ENCODE measurements at places on chromosomes 16 and 17. TPM values are rescaled to one million over a fixed set of nuclear protein-coding genes. Genes with fewer than 3 reads are reported as not detected.

CIBAR2 gene
- 1.2 TPM for total RNA-seq

NACA2 gene
- total RNA-seq: 0.28 TPM

TBC1D26 gene
- total RNA-seq: not detected

RNF167 gene
- 125 TPM for total RNA-seq

GRCh38 chr16:80065541-80065940 is 465.0 kb upstream of the MAF start:
- no peaks in the 10 kb centered on the region for H3K36me3 ChIP-seq
- H3K27me3 ChIP-seq: no peaks in the 10 kb centered on the region
- DNase-seq: no peak
- H3K4me1 ChIP-seq: no peaks in the 10 kb centered on the region
- H3K27ac ChIP-seq: no peak overlapping the region

DNA sequence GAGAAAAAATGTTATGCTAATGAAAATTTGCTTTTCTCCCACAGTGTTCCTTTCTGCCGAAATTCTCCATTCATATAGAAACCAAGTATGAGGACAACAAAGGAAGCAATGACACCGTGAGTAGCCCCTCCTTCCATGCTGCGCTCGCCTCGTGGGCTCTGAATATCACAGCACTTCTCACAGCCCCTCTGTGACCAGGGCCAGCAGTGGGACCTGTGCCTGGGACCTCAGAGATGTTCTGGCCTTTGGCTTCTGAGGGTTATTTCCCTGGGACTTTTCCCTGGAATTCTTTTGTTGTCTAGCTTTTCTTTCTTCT is 139.6 kb upstream of the NOL11 start:
- no peaks in the 10 kb centered on the region for H3K27me3 ChIP-seq
- H3K27ac ChIP-seq: no peak overlapping the region

- no peaks in the 10 kb centered on the region for H3K27me3 ChIP-seq
- H3K36me3 ChIP-seq: no peaks in the 10 kb centered on the region
- H3K27ac ChIP-seq: no peak overlapping the region
- H3K4me1 ChIP-seq: peaks cover 11% of the 10 kb centered on the region
These were observed 4.3 kb downstream of the UBE2G1 start for GRCh38 chr17:4362141-4362540.

DNA sequence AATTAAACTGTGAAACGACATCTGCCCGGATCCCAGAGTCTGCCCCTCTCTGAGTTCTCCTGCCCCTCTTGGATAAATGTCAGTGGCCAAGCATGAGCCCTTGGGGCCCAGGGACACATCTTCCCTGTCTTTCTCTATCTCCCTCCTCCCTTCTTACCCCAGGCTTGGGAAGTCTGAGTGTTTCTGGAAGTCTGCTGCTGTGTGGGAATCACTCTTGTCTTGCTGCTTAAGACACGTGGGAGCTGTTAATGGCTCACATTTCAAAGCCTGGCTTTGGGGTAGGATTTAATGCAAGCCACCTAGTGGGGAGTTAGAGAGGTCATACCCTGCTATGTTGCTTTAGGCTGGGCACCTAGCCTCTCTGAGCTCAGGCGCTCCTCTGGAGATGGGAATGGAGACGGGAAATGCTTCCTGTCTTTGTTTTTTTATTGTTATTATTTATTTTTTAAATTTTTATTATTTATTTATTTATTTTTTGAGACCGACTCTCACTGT is 218.5 kb upstream of the CIBAR2 start:
- H3K36me3 ChIP-seq: no peaks in the 10 kb centered on the region
- no peak for DNase-seq
- H3K27ac ChIP-seq: no peak overlapping the region
- H3K4me1 ChIP-seq: peaks cover 37% of the 10 kb centered on the region

DNA sequence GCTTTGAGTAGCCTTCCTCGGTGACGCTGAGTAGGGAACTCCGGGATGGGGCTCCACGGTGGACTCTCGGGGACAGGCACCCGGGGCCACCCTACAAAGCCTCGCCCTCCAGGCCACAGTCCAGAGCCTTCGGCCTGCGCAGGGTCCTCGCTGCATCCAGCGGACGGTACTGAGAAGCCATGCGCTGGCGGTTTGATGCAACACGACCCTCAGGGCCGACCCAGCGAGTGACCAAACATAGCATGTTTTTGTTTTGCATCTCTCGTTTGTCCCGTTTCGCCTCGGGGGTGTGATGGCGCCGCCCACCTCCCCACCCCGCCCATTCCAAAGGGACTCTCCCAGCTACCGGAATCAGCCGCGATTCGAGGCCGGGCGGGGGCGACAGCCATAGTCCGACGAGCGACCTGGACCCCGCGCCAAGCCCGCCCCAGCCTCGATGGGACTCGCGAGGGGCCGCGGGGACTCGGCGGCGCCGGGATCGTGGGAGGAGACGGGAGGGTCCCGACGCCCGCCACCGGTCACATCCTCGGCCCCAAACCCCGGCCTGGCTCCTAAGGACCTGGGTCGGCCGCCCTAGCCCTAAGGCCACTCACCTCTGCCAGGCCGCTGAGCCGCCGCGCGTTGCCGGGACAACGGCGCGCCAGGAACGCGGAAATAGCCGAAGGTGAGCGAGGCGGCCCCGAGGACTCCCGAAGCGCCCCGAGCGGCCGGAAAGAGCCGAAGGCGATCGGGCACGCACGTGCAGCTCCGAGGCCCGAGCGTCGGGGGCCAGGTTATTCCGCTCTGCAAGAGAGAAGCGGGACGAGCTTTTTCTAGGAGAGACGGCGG is 1.6 kb downstream of the IFT140 start:
- H3K4me1 ChIP-seq: peaks cover 20% of the 10 kb centered on the region
- H3K27ac ChIP-seq: peak overlapping the region; percentile 95
- DNase-seq: peak; percentile 94
- no peaks in the 10 kb centered on the region for H3K27me3 ChIP-seq

DNA sequence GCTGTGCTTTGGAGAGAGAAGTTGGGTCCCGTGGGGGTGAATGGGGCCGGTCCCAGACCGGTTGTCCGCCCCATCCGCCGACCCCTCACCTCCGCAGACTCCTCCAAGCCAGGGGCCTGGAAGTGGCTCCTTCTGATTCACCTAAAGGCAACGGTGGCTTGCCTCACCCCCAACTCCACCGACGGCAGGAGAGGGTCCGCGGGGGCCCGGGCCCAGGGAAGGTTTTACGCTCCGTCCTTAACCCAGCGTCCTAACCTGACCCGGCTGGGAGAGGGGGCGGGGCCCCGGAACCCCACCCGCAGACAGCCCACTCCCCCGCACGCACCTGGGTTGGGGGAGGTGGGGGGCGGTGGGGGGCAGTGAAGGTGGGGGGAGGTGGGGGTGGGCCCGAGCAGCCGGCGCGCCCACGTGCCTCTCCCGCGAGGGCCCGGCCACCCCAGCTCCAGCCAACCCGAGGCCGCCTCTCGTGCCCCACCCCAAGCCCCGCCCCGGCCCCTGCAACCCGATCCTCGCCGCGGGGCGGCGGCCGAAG is 12.7 kb upstream of the CD300A start:
- DNase-seq: no peak
- no peaks in the 10 kb centered on the region for H3K27me3 ChIP-seq
- H3K4me3 ChIP-seq: no peak overlapping the region

DNA sequence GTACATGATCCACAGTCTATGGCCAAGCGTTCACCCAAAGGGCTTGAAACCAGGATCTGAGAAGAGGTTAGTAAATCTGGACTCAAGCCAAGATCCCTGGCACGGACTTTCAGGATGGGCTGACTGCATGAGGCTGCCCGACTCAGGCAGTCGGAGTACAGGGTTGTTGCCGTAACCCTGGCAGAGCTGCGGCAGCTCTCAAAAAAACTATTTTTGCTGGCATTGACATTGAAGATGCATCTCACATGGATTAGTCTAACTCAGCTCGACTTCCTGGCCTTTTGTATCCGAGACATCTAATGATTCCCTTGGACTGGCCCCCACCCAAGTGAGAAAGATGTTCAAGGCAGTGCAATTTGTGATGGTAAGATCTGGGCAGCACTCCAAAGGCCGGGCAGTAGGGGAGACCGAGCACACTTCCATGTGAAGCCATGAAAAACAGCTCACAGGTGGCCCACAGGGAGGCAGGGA is 6.2 kb downstream of the SLC47A1 start:
- H3K27me3 ChIP-seq: no peaks in the 10 kb centered on the region
- peaks cover 47% of the 10 kb centered on the region for H3K4me1 ChIP-seq
- no peaks in the 10 kb centered on the region for H3K36me3 ChIP-seq
- peak; percentile 88 for DNase-seq

GRCh38 chr16:19698480-19699465 is 19.3 kb downstream of the KNOP1 start:
- no peaks in the 10 kb centered on the region for H3K36me3 ChIP-seq
- H3K27ac ChIP-seq: peak overlapping the region; percentile 81
- peak; percentile 70 for DNase-seq
- H3K4me3 ChIP-seq: no peak overlapping the region
- peaks cover 55% of the 10 kb centered on the region for H3K4me1 ChIP-seq

DNA sequence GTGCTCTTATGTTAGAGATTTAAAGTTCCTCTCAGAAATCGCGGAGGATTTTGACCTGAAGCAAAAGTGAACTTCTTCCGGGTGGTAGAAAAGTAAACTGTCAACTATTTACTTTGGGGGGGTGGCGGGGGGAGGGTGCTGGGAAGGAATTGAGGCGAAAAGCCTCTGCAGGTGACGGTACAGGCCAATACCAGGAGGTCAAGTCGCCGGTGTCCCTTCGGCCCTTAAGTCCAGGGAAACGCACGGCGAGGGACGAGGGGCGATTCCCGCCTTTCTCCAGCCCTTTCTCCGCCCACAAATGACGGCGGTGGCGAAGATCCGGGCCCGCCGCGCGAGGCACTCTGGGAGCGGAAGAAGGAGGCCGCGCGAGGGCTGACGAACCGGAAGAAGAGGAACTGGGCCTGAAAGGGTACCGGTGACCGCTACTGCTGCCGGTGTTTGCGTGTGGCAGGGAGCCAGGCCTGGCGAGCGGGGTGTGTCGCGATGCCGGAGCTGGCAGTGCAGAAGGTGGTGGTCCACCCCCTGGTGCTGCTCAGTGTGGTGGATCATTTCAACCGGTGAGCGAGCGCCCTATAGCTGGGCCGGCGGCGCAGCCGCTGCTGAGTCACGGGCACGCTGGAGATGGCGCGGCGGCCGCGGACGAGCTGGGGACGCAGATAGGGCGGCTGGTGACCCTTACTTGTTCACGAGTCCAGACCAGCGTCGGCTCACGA is at the start of gene PSMD7:
Gene PSMD7, plus strand, starts transcription at position 383 of the 713 bp plus-strand sequence. Its CDS starts 101 bp downstream, at position 484.
- peak within 1 kb of the TSS; percentile 90 for H3K27ac ChIP-seq
- peaks cover 25% of the 10 kb centered on the region for H3K36me3 ChIP-seq
- peaks cover 35% of the 10 kb centered on the region for H3K4me1 ChIP-seq

DNA sequence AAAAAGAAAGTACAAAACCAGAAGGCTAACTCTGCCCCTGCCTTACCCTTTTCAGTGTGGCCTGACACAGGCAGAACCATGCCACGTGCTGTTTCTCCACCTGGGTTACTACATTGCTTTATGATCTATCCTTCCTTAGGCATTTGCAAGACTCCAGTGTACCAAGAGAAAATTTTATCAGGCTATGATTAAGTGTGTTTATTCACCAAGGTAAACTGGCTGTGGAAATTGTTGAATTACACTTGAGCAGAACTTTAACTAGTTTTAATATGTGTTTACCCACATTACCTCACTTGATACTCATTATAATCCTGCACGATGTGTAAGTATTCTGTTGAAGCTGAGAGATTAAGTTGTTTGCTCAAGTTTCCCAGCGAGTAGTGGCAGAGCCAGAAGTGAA is 129.7 kb upstream of the MYOCD start:
- DNase-seq: no peak
- peaks cover 5% of the 10 kb centered on the region for H3K27me3 ChIP-seq
- H3K27ac ChIP-seq: no peak overlapping the region
- no peak overlapping the region for H3K4me3 ChIP-seq

DNA sequence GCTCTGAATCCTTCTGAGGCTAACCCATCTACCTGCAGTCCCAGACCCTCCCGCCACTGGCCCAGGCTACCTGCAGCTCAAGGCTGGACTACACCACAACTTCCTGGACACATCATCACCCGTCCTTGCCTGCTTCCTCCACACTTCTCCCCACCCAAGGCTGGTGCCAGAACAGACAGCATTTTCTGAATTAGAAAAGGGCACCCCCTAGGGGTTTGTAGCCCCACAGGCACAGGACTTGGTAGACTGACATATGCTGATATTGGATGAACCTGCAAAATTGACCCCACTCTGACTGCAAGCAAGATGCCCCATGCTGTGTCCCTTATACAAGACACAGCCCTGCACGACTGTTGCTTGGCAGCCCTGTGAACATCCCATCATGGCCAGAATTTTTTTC is 271.5 kb upstream of the C16orf82 start:
- no peaks in the 10 kb centered on the region for H3K4me1 ChIP-seq
- no peak overlapping the region for H3K27ac ChIP-seq
- H3K27me3 ChIP-seq: peaks cover 7% of the 10 kb centered on the region
- H3K36me3 ChIP-seq: no peaks in the 10 kb centered on the region

- H3K27ac ChIP-seq: peak overlapping the region; percentile 73
- H3K27me3 ChIP-seq: no peaks in the 10 kb centered on the region
- no peaks in the 10 kb centered on the region for H3K36me3 ChIP-seq
- peak overlapping the region; percentile 81 for H3K4me3 ChIP-seq
- peaks cover 18% of the 10 kb centered on the region for H3K4me1 ChIP-seq
These were observed 30.4 kb downstream of the FAM222B start for GRCh38 chr17:28812091-28812747.

DNA sequence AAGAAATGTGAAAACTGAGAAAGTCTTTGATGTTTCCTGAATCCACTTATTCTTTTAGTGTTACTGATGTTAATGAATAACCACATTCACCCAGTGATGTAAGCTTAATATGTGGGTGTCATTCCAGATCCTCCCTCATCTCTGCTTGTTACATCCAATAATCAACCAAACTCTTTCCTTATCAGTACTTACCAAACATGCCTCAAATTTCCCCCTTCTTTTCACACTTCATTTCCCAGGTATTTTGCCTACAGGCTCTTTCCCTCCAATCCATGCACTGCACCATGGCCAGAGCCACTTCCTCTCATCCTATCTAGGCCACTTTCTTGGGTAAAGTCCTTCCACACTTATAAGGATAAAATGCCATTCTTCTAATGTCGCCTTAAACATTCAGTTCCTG is 451.5 kb downstream of the NPIPA7 start:
- H3K36me3 ChIP-seq: no peaks in the 10 kb centered on the region
- H3K27me3 ChIP-seq: no peaks in the 10 kb centered on the region
- H3K27ac ChIP-seq: no peak overlapping the region
- DNase-seq: no peak
- H3K4me1 ChIP-seq: no peaks in the 10 kb centered on the region
